ENCODE measurements at places on chromosomes 6 and 20.

DNA sequence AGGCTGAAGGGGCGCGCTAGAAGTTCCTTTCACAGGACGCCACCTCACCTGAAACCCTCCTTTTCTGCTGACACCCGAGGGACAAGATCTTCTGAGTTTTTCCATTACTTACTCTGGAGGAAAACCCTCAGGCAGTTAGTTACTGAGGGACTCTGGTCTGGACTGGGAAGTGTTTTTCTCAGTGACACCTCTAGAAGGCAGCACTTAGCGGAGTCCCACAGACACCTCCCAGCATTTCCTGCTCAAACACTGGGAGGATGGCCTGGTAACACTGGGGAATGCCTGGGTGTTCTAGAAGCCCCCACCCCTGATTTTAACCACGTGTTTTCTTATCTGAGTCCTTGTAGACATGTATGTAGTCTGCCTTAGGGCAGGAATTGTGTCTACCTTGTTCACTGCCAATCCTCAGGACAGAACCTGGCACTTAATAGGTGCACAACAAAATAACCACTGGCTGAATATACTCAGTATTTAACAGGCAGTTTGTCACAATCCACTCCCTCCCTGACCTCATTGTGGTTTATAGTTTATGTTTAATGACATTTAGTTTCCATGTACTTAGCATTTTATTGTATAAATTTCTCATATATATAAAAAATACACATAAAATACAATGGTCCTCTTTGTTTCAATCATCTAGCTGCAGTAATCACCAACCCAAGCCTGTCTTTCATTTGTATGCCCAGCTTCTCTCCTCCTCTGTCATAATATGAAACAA, 4.8 kb downstream of the GSTA3 start:
- DNase-seq, result no peak

- no peak for DNase-seq
Measured at GRCh38 chr6:8080362-8081151, 16.4 kb upstream of the BLOC1S5 start.

- no peak for DNase-seq
Measured at GRCh38 chr6:75213732-75214131, 7.9 kb upstream of the COL12A1 start.

DNA sequence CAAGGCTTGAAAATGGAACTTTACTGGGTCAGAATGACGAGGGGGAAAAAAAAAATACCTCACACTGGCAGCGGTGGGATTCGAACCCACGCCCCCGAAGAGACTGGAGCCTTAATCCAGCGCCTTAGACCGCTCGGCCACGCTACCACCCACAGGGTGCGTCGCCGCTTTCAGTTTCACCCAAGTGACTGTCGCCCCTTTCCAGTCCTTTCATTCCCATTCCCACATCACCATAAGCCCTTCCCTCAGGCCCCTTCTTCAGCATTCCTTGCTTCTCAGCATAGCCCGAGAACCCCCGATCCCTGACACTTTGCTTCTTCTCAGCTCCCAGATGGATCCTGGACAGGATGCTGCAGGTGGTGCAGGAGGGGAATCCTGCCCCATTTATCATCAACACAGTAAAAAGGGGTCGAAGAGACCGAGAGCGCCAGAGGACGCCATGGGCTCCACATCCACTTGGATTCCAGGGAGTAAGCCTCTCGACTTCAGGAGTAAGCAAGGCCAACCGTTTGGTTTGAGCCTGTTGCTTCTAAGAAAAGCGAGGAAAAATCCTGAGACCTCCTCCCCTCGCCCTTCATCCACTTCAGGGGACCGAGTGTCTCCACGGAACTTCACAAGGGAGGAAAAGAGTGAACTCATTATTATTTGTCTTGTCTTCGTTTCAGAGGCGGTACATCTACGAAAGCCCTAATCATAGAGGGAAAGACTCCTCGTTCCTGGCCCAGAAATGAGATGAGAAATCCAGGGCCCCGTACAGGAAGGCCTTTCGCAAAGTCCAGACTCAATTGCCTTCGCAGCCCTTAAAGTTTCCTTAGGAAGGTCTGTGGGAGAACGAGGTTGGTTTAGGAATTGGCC, 20.0 kb upstream of the TRIM27 start:
- peak; percentile 68 for DNase-seq

- DNase-seq, result no peak
Measured at GRCh38 chr20:48733296-48733790, 94.5 kb downstream of the PREX1 start.

GRCh38 chr20:53556267-53556897, 37.3 kb downstream of the ZNF217 start:
- DNase-seq, result no peak

DNA sequence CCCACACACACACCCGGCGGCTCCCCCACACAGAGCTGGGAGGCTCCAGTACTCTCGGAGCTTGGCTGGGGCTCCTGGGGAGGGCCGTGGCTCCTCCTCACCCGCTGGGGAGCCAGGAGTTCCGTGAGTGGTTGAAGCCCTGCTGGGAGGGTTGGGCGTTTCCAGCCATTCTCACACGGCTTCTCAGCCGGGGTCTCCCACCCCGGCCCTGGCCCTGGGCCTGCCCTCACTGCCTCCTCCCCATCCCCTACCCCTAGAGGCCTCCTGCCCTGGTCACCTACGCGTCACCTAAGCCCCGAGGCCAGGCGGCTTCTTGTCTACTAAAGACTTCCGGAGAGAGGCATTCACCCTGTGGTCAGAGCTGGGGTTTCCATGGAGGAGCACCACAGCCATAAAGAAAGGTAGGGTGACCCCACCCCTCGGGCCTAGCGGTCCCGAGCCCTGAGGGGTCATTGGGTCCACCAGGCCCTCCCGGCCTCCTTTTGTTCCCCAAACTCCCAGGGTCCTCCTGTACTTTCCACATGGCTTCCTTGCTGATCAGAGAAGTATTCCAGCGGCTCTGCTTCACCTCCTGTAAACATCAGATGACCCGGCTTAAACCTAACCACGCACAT, 99.3 kb downstream of the TTLL2 start:
- DNase-seq, result no peak

DNA sequence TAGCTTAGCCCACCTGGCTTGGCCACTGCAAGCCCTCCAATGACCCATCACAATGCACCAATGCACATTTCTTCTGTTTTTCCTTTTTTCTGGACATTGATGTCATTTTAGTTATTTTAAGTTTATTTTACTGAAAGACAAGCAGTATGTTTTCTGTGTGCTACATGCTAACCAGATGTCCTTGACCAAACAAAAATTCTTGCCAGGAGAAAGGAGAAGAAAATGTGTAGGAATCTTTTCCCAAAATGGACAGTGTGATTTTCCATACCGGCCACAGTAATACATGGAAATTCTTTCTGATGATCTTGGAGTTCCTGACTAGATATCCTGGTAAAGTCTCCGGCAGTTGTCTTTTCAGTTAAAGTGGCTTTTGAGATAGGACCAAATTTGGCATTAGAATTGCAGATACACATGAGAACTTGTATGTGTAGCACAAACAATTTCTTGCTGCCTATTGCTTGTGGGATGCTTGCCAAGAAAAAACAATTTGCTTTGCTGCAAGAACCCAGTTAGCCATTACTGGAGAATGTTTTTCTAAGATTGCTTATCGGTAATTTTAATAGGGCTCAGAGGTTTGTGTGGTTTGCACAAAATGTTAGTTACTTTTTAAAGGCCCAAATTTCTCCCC, 696.5 kb upstream of the CITED2 start:
- DNase-seq, result no peak

DNA sequence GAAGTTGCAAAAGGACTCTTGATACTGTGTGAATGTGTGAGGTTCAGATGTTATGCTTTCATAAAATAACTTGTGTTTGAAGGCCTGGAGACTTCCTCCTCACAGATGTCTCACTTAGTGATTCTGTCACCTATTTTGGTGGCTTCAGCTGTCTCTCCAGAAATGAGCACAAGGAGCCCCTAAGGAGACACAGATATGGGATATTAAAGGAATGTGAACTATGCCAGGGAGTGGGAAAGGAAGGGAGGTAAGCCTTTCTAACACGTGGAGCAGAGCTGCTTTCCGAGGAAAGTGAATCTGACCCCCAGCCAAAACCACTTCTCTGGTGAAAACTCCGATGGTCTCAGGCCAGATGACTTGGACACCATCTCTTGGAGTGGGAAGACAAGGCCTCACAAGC, 10.5 kb upstream of the FOXO3 start:
- DNase-seq, result no peak

DNA sequence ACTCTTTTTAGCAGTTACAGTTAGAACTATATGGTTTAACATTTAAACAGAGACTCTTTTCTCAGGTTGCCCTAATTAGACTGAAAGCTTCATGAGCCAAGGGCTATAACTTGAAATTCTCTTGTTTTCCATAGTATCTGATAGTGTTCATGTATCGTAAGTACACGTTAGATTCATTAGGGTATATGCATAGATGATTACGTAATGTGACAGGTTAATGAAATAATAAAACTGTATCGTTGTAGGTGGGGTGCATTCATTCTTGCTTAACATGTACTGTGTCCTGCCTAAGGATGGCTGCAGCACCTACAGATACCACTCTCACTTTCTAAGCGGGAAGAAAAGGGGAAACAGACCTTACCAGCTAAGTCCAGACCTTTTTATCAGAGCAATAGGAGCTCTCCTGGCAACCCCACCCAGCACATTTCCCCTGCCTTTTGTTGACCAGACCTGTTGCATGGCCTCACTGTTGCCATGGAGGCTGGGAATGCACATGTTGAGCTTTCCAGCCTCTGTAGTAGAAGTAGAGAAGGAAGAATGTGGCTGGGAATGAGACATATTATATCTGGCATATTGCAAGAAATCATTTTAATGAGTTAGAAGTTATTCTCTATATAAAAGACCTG, 83.0 kb downstream of the MAP3K4 start:
- DNase-seq, result no peak

DNA sequence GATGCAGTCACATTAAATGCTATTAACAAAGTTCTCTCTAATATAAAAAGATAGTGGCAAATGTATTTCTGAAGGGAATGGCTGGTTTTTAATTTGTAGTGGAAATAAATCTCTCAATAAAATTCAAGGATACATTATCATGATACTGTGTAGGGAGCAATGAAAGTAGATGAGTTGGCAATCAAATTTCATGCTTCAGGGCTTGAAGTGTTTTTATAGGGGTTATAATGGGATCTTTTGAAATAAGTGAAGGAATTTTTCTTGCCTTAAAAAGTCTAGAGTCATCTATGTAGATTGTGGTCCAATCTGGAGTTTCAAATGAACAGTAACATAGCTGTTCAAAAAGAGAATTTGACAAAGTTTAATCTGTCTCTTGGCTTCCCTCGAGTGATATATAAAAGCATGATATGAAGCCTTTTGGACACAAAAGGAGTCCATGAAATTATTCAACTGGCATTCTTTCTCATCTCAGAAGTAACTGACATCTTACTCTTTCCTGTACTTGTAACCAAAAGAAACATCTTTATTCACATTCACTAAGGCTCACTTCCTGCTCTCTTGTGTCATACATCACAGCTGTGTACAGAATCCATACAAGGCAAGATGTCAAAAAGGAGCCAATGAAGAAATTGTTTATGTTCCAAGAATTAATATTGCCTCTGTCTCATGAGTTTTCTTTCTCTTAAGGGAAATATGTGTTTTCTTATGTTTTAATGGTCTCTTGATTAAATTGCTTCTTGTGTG, 591.0 kb upstream of the GJE1 start:
- no peak for DNase-seq

- no peak for DNase-seq
Measured at GRCh38 chr6:160398674-160399271, 50.6 kb downstream of the SLC22A3 start.

- DNase-seq, result no peak
Measured at GRCh38 chr6:18245642-18246041, 18.7 kb downstream of the DEK start.

- DNase-seq, result no peak
Measured at GRCh38 chr20:7930343-7930742, 9.9 kb downstream of the HAO1 start.

- DNase-seq, result no peak
Measured at GRCh38 chr6:148760258-148760534, 13.4 kb downstream of the UST start.

GRCh38 chr20:23659989-23660837, 22.5 kb upstream of the CST3 start:
- no peak for DNase-seq

DNA sequence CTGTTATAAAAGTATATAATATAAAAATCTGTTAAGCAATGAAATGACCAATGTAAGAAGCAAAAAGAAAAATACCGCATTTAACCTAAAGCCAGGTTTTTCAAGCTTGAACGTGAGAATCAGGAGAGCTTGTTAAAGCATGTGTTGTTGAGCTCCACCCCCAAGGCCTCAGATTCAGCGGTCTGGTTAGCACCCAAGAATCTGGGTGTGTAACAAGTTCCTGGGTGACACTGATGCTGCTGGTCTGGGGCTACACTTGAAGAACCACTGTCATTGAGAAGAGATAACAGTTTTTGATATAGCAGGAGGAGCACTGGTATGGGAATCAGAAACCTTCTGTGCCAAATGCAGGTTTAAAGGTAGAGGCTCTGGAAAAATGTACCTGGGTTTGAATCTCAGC, 154.0 kb downstream of the ID4 start:
- no peak for DNase-seq

DNA sequence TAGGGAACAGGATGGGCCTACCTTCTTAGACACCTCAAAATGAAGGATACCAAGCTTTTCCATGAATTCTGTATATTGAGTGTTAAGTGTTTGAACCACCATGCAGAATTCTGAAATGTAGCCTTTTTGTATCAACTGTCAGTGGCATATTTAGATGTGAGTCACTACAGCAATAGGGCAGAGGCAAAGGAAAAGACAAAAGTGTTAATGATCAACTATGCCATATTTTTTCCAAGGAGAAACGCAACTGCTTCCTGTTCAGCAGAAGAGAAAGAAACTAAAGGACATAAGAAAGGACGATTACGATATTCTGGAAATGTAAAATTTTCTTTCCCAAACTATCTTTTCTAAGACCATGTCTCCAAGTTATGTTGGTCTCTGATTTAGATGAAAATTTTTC, 104.6 kb upstream of the RSPO3 start:
- DNase-seq, result no peak

GRCh38 chr20:17634661-17635331, 47.2 kb downstream of the RRBP1 start:
- DNase-seq, result no peak

DNA sequence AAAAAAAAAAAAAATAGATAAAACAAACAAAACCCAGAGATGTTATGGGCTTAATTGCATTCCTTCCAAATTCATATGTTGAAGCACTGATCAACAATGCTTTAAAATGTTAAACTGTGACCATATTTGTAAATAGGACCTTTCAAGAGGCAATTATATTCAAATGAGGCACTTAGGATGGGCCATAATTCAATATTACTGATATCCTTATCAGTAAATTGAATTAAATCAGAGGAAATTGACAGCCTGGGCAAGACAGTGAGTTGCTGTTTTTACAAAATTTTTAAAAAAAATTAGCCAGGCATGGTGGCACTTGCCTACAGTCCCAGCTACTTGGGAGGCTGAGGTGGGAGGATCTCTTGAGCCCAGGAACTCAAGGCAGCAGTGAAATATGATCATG, 364.1 kb downstream of the GJA1 start:
- DNase-seq, result no peak

GRCh38 chr20:23166563-23166962, 80.4 kb upstream of the CD93 start:
- no peak for DNase-seq

- no peak for DNase-seq
Measured at GRCh38 chr20:50592282-50593004, 82.3 kb downstream of the PTPN1 start.
